HCT116 (cell line): ENCODE measurements at places on chromosomes 4 and X. TPM values are rescaled to one million over a fixed set of nuclear protein-coding genes. Genes with fewer than 3 reads are reported as not detected.

DNA sequence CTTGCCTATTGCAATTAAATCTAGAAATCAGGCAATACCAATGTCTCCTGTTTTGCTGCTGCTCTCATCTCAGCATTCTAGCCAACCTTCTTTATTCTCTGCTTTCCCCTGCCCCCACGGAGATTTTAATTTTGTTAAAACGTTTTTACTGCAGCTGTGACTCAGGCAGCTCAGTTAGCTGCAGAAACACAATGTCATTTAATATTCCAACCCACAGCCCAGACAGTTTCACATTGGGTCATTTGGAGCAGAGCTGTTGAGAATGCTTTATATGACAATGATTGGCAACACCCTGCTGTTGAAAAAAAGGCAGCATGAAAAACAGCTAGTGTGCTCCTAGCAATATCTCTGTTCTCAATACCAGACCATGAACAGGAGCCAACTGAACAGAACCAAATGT is 12.6 kb upstream of the SLC10A4 start:
- no peaks in the 10 kb centered on the region for H3K36me3 ChIP-seq
- no peak overlapping the region for H3K27ac ChIP-seq
- H3K27me3 ChIP-seq, result no peaks in the 10 kb centered on the region
- no peaks in the 10 kb centered on the region for H3K4me1 ChIP-seq

DNA sequence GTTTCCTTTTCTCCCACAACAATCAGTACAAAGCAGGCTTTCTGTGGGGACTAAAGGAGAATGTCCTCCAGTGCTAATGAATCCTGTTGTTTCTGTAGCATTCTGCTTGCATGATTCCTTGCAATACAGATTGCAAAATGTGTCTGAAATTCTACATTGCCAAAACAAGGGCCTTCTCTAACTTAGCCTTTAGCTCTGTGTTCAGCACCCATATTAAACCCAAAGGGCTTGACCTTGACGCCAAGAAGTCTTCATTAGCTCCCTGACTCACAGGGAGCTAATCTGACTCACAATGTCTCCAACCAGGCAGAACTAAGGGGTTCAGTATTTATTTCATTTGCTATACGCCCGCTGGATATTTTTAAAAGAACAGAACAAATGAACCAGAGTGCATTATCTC is 241.4 kb upstream of the CLNK start:
- no peaks in the 10 kb centered on the region for H3K27me3 ChIP-seq
- DNase-seq, result no peak
- no peak overlapping the region for H3K27ac ChIP-seq
- H3K4me1 ChIP-seq, result peaks cover 4% of the 10 kb centered on the region; the same call in 1 of the 2 replicates

- no peak overlapping the region for H3K4me3 ChIP-seq
- no peaks in the 10 kb centered on the region for H3K4me1 ChIP-seq
- no peak overlapping the region for H3K27ac ChIP-seq
- 0 out of 2 replicates have a peak, but pooled peaks cover 3% of the 10 kb centered on the region for H3K27me3 ChIP-seq
- no peak for DNase-seq
- no peaks in the 10 kb centered on the region for H3K36me3 ChIP-seq
Observed at GRCh38 chr4:140004549-140004895, 149.5 kb downstream of the MAML3 start.

DNA sequence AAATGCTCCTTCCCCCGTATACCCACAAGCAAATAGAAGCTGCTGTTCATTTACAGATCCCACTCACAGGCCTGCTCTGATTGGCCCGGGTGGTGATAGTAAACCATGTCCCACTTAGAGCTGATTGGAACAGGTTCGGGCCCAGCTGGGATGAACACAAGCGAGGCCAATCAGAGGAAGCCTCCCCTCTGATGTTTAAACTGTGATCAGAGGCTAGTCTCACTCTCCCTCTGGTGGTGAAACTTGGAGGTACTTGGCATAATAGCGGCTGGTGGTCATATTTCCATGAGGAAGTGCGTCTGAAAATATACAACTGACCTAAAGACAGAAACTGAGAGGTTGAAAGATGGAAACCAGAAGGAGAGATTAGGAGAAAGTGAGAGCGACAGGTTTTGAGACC is 51.5 kb upstream of the TRPC3 start:
- H3K4me1 ChIP-seq, result no peaks in the 10 kb centered on the region
- DNase-seq, result peak; percentile 42
- H3K4me3 ChIP-seq, result no peak overlapping the region
- H3K27ac ChIP-seq, result no peak overlapping the region
- no peaks in the 10 kb centered on the region for H3K27me3 ChIP-seq

GRCh38 chrX:79161655-79162054 is 17.2 kb downstream of the GPR174 start:
- no peaks in the 10 kb centered on the region for H3K27me3 ChIP-seq
- no peak overlapping the region for H3K27ac ChIP-seq
- H3K36me3 ChIP-seq, result no peaks in the 10 kb centered on the region

DNA sequence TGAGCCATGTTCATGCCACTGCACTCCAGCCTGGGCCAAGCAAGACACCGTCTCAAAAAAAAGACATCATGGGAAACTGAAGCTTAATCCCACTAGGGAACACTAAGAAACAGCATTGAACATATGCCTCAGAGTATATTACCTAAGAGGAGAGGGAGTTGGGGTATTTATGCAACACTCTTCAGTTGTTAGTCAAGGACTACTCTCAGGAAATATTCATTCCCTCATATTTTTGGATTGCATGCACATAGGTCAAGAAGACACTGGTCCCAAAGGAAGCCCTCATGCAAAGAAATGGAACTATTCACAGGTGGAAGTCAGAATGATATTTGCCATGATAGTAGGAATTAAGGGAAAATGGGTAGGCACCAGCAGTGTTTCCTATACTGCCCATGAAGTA is 22.8 kb upstream of the PAPSS1 start:
- no peak overlapping the region for H3K27ac ChIP-seq
- H3K36me3 ChIP-seq, result no peaks in the 10 kb centered on the region
- H3K4me1 ChIP-seq, result no peaks in the 10 kb centered on the region
- no peak for DNase-seq
- H3K27me3 ChIP-seq, result no peaks in the 10 kb centered on the region
- H3K4me3 ChIP-seq, result no peak overlapping the region

- H3K36me3 ChIP-seq, result no peaks in the 10 kb centered on the region
- no peak for DNase-seq
Observed at GRCh38 chr4:83569987-83570386, 34.1 kb downstream of the GPAT3 start.

DNA sequence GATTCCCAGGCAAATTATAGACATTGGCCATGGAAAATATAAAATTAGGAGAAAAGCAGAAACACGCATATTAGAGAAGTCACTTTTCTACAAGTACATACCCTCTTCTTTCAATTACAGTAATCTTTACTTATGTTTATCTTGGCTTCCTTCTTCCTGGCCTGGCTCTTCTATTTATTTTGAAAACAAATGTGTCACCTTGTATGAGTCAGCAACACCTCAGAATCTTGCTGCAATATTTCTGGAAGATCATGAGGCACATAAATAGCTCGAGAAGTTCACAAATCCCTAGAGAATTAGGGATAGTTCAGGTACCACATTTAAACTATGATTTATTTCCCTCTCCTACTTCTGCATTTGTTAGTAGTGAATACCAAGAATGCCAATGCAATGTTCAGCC is 124.6 kb downstream of the ANOS1 start:
- H3K4me1 ChIP-seq, result no peaks in the 10 kb centered on the region
- no peaks in the 10 kb centered on the region for H3K36me3 ChIP-seq
- DNase-seq, result no peak
- H3K27me3 ChIP-seq, result no peaks in the 10 kb centered on the region

GRCh38 chr4:176945334-176945733 is 152.6 kb upstream of the VEGFC start:
- H3K36me3 ChIP-seq, result no peaks in the 10 kb centered on the region
- H3K4me3 ChIP-seq, result no peak overlapping the region
- no peak for DNase-seq
- no peaks in the 10 kb centered on the region for H3K4me1 ChIP-seq

- no peaks in the 10 kb centered on the region for H3K27me3 ChIP-seq
- H3K36me3 ChIP-seq, result no peaks in the 10 kb centered on the region
- DNase-seq, result no peak
- peaks cover 3% of the 10 kb centered on the region; the same call in 1 of the 2 replicates for H3K4me1 ChIP-seq
- no peak overlapping the region for H3K27ac ChIP-seq
- no peak overlapping the region for H3K4me3 ChIP-seq
Observed at GRCh38 chr4:123503698-123504363, 107.2 kb downstream of the SPRY1 start.

- no peaks in the 10 kb centered on the region for H3K27me3 ChIP-seq
- no peaks in the 10 kb centered on the region for H3K36me3 ChIP-seq
- no peak overlapping the region for H3K27ac ChIP-seq
- no peak overlapping the region for H3K4me3 ChIP-seq
Observed at GRCh38 chrX:39450234-39450977, 647.4 kb downstream of the BCOR start.

- no peaks in the 10 kb centered on the region for H3K36me3 ChIP-seq
- H3K27ac ChIP-seq, result no peak overlapping the region
- no peak for DNase-seq
- no peak overlapping the region for H3K4me3 ChIP-seq
- no peaks in the 10 kb centered on the region for H3K4me1 ChIP-seq
Observed at GRCh38 chr4:33063241-33063640, 2343.1 kb downstream of the PCDH7 start.

GRCh38 chrX:18748499-18748898 is 41.1 kb downstream of the PPEF1 start:
- no peaks in the 10 kb centered on the region for H3K27me3 ChIP-seq
- H3K27ac ChIP-seq, result no peak overlapping the region
- no peak for DNase-seq
- no peak overlapping the region for H3K4me3 ChIP-seq

DNA sequence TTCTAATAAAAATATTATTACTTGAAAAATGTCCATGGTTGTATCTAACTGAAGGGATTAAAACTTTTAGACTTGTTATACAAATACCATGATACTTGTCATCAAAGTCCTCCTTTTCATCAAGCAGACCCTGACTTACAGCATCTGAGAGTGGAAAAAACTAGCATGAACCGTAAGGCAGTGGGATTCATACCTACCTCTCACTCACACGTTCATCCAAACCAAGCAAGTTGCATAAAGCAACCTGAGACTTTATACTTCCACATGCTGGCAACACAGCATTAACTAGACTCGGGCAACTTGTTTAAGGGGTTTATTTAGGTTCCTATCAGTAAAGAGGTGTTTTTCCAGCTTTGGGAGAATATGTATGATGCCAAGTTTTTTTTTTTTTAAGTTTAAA is 22.6 kb upstream of the TLR7 start:
- H3K4me1 ChIP-seq, result no peaks in the 10 kb centered on the region
- H3K27me3 ChIP-seq, result no peaks in the 10 kb centered on the region

GRCh38 chrX:153900831-153901752 is 3.4 kb upstream of the AVPR2 start:
- no peak for DNase-seq
- H3K4me3 ChIP-seq, result no peak overlapping the region
- H3K36me3 ChIP-seq, result no peaks in the 10 kb centered on the region
- H3K4me1 ChIP-seq, result peaks cover 23% of the 10 kb centered on the region; the same call in 1 of the 2 replicates
- no peaks in the 10 kb centered on the region for H3K27me3 ChIP-seq

- DNase-seq, result no peak
- no peak overlapping the region for H3K4me3 ChIP-seq
- no peaks in the 10 kb centered on the region for H3K4me1 ChIP-seq
- H3K27ac ChIP-seq, result no peak overlapping the region
Observed at GRCh38 chrX:134006484-134007161, 21.2 kb upstream of the GPC3 start.

DNA sequence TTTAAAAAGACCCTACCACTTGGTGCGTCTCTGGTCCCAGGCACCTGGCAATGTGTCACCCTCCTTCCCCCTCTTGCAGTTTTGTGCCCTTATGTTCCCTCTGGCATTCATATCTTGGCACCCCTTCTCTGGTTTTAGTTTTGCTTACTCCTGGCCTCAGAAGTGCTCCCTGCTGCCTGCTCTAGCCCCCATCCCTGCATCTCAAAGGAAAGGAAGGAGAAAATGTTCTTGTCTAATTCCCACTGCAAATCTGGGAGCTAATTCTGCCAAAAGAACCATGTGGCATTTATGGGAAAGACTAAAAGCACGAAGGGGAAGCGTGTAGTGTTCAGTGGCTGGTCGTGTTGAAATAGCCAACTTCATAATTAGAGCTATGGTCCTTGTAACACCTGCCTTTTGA is 340.1 kb upstream of the RPS6KA3 start:
- DNase-seq, result no peak
- H3K4me1 ChIP-seq, result no peaks in the 10 kb centered on the region
- no peak overlapping the region for H3K4me3 ChIP-seq
- H3K27ac ChIP-seq, result no peak overlapping the region
- no peaks in the 10 kb centered on the region for H3K36me3 ChIP-seq
- peaks cover 6% of the 10 kb centered on the region; the same call in 1 of the 2 replicates for H3K27me3 ChIP-seq

DNA sequence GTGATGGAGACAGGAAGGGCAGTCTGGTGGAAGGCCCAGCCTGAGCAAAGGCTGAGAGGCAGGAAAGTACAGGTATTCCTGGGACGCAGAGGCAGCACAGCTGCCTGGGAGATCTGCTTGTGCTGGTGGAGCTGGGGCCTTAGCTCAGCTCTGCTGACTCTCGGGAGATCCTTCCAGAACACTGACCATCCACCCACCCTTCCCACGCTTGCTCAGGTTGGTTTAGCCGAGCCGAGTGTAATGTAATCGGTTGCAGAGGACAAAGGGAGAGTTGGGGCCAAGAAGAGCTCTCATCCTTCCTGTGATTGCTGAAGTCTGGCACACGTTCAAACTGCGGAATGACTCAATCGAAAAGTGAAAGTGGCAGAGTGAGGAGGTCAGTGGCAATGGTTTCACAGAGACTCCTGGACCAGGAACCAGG is 43.1 kb upstream of the GPR78 start:
- DNase-seq, result peak; percentile 58
- H3K4me3 ChIP-seq, result peak overlapping the region; percentile 15
- peaks cover 43% of the 10 kb centered on the region for H3K4me1 ChIP-seq
- peak overlapping the region; percentile 5; the same call in 1 of the 2 replicates for H3K27ac ChIP-seq

- H3K36me3 ChIP-seq, result no peaks in the 10 kb centered on the region
- H3K27ac ChIP-seq, result no peak overlapping the region
- no peak for DNase-seq
- no peaks in the 10 kb centered on the region for H3K27me3 ChIP-seq
- no peak overlapping the region for H3K4me3 ChIP-seq
- H3K4me1 ChIP-seq, result no peaks in the 10 kb centered on the region
Observed at GRCh38 chr4:44194365-44194764, 254.2 kb downstream of the KCTD8 start.

GRCh38 chrX:15483891-15484290 is 9.2 kb downstream of the PIR start:
- no peak overlapping the region for H3K4me3 ChIP-seq
- H3K4me1 ChIP-seq, result no peaks in the 10 kb centered on the region
- no peaks in the 10 kb centered on the region for H3K36me3 ChIP-seq
- H3K27ac ChIP-seq, result no peak overlapping the region

Gene GAGE12E
- total RNA-seq, result not detected

Gene KCND1
- 5.5 TPM for total RNA-seq

Gene CXCL6
- total RNA-seq, result not detected

Gene RASL11B
- total RNA-seq, result 0.34 TPM

Gene ZNF185
- 15.8 TPM for total RNA-seq

Gene MND1
- 29.9 TPM for total RNA-seq

Gene WAS
- 0.84 TPM for total RNA-seq

Gene DGKK
- total RNA-seq, result not detected

Gene USP17L29
- total RNA-seq, result not detected

Gene CYSLTR1
- not detected for total RNA-seq

Gene EREG
- total RNA-seq, result 498 TPM

Gene DAPP1
- 0.76 TPM for total RNA-seq

Gene BMX
- not detected for total RNA-seq

Gene BEX5
- not detected for total RNA-seq

Gene SLC10A3
- 16.2 TPM for total RNA-seq
